Right atrium auricular region (tissue), 2 donors: ENCODE measurements at places on chromosomes 5 and 9. TPM values are rescaled to one million over a fixed set of nuclear protein-coding genes. Genes with fewer than 3 reads are reported as not detected.

DNA sequence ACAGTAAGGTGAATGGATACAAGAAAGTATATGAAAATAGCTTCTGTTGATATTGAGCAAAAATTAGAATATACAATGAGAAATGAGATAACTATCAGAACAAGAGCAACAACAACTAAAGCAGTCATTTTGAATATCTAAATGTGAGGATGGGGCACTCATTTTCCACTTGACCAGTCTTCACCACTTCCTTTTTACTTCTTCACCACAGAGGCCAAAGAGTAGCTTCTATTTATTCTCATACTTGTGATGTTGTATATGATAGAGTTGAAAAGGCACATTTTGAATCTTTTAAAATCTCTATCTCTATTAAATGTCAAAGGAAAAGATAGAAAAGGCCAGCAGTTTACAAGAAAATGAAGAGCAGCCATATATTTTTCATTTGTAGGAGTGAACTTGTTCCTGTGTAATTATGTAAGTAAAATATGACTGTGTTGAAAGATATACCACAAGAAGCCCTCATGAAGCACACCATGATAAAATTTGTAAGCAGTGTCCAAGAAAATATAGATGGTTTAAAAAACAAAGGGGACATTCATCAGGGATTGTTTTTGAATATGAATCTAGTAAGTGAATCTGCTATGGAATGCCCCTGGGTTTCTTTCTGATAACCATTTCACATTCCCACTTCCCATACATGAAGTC is 39.2 kb downstream of the ADAMTS19 start:
- DNase-seq, result no peak

The FOXD4L5 gene
- not detected for total RNA-seq

GRCh38 chr9:1201901-1202300 is 151.7 kb downstream of the DMRT2 start:
- no peak for DNase-seq

DNA sequence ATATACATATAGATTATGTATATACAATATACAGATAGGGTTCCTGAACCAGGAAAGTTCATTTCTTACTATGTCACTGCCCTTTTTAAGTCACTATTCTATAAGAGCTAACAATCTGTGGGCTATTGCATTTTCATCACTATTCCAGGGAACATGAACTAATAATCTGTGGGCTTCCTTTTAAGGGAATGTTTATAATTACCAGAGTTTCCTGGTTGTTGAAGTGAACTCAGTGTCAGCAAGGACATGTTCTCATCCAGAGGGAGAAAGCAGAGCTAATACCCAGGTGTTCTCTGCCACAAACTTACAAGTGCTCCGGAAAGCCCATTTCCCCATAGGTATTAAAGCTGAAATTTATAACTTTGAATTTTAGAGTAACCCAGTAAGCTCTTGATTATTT is 69.6 kb downstream of the CWC27 start:
- no peak for DNase-seq

DNA sequence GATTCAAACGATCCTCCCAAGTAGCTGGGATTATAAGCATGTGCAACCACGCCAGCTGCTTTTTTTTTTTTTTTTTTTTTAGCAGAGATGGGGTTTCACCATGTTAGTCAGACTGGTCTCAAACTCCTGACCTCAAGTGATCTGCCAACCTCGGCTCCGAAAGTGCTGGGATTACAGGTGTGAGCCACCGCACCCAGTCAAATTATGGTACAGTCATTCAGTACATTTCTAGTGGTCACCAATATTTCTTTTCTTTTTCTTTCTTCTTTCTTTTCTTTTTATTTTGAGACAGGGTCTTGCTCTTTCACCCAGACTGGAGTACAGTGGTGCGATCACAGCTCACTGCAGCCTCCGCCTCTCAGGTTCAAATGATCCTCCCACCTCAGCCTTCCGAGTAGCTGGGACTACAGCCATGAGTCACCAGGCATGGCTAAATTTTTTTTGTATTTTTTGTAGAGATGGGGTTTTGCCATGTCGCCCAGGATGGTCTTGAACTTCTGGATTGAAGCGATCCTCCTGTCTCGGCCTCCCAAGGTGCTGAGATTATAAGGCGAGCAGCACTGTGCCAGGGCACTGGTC is 25.4 kb upstream of the DCP2 start:
- no peak for DNase-seq

- peak; percentile 66 for DNase-seq
Measured at GRCh38 chr9:101437806-101438232, 2.2 kb upstream of the ALDOB start.

DNA sequence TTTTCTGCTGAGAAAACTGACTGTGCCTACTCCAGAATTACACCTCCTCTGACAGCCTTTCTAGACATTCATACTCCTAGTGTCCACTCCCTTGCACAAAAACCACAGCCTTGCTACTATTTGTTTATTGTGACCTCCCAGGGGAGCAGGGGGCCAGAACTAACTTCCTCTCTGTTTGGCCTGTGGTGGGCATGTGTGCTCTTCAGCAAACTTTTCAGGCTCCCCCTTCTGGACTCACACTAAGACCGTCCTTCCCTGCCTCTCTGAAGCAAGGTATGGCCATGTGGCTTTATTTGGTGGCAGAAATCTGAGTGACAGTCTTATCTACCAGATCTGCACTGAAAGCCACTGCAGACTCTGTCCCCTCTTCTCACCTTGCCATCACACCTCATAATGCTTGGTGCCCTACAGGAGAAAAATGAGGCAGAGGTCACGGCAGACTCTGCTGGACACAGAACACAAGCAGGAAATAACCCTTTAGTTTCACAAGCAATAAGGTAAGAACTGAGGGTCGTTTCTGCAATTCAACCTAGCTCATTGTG is 28.2 kb downstream of the LIFR start:
- DNase-seq, result no peak

DNA sequence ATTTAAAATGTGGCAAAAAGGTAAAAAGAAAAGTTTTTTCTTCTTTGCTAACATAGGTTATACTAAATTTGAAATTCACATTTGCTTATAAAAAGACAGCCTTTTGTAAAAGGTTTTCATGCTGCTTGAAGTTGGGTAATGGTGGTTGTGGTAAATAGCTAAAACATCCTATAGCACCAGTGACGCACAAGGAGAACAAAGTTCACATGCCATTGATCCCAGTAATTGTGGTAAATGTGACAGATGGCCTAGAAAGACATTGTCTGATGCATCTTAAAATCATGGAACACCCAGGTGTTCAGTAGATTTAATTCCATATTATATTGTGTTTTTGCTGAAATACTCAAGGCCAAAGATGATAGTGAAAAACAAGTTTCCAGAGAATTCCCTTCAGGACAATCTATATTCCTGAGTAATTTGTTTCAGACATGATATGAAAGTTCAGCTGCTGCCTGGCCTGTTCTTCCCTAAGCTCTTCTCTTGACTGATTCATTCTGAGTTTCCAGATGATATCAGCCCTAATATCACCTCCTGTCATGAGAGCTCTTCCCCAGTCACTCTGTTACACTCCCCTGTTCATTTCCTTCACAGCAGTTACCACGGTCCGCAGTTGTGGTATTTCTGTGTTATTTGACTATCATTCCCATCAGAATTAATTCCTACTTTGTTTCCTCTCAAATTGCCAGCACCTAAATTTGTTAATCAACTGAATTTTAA is 4.6 kb upstream of the FBXL17 start:
- no peak for DNase-seq

The WNT8A gene
- total RNA-seq, result not detected

GRCh38 chr5:12777342-12777741 is 873.1 kb upstream of the CTNND2 start:
- DNase-seq, result no peak

- no peak for DNase-seq
Measured at GRCh38 chr5:73380041-73380440, 68.5 kb downstream of the FOXD1 start.

GRCh38 chr5:80215523-80215922 is 40.3 kb downstream of the SERINC5 start:
- no peak for DNase-seq

The PCDH12 gene
- total RNA-seq, result 8.8 TPM
